ENCODE measurements at places on chromosomes 11 and 22. TPM values are rescaled to one million over a fixed set of nuclear protein-coding genes. Genes with fewer than 3 reads are reported as not detected.

- DNase-seq: no peak
These were observed 31.7 kb upstream of the ABCC8 start for GRCh38 chr11:17508306-17508705.

GRCh38 chr11:87298155-87298554, 260.4 kb downstream of the TMEM135 start:
- DNase-seq: no peak

- DNase-seq: no peak
These were observed 100.8 kb upstream of the SYT13 start for GRCh38 chr11:45386972-45387371.

- peak; percentile 78 for DNase-seq
These were observed 7.3 kb upstream of the NCF4 start for GRCh38 chr22:36853407-36854099.

Gene DMC1
- total RNA-seq: 1.3 TPM

DNA sequence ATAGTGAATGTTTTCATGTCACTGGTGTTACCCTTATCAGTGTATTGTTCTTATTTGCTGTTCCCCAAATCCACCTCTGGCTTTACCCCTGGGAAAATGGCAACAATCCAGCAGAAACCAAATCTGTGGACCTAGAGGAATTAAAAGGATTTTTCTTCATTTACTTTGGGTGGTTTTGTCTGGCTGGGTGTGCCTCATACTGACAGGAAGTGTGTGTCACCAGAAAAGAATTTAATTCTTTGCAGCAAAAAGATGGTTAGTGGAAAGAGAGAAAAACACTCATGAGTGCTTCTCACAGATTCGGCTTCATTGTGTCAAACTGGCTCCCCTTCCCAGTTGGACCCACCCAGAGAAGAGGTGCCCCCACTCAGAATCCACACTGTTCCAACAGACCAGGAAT, 38.9 kb downstream of the FZD4 start:
- DNase-seq: peak; percentile 53

DNA sequence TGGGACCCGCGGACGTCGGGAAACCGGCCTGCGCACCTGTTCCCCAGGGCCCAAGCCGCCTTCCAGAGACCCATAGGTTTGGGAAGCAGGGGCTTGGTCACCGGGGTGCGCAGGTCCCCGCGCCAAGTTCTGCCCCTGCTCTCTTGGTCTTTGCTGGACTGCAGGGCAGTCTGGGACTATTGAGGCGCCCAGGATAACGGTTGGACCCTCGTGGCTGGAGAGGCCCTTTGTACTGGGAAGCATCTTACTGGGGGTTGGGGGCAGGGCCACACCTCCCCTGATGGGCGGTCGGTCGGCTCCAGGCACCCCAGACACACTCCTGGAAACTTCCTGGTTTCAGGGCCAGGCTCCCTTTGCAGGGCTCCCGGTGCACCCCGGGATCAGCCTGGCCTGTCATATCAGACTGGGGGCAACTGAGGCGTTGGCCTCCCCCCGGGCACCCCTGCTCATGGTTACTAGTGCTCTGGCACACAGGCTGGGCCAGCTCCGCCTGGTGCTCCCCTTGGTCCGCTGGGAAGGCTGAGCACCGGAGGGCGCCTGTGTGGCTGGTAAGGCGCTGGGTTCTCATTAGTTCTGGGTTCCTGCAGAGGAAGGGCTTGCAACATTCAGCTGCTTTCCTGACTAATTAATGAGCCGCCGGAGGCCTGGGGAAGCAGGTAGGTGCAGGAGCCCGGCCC, 1250.5 kb downstream of the BRD1 start:
- no peak for DNase-seq

DNA sequence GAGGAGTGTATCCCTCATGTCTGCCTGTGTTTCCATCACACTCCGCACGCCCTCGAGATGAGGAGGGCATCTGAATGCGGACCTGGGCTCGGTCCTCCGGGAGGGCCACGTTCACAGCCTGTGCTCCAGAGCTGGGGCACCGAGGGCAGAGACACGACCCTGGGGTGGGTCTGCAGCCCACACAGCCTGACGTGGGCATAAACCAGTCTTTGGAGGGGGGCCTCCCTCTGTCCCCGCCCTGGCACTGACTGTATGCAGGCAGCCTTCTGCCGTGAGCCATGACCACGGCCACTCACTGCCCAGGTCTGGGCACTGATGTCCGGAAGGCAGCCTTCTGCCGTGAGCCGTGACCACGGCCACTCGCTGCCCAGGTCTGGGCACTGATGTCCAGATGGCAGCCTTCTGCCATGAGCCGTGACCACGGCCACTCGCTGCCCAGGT, 1425.1 kb downstream of the BRD1 start:
- DNase-seq: no peak

DNA sequence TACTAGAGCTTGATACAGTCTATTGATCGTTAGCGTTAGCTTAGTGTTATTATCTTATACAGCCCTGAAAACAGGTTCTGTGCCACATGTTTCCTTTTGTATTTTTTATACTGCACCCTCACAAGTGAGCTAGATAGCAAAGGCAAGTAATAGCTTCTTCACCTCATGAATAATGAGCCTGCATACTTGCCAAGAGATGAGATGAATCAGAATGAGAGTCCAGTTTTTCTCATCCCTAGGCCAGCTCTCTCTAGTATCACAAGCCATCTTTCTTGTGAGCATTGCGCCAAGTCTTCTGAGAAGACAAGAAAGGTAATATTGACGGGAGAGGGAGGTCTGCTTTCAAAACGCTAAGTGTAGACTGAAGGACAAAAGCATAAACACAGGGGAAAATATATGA, 8.7 kb upstream of the CARD18 start:
- DNase-seq: no peak

- peak; percentile 75 for DNase-seq
These were observed 14.4 kb upstream of the LRP5 start for GRCh38 chr11:68297812-68298658.

Gene SLC22A25
- total RNA-seq: not detected

GRCh38 chr11:64934682-64935358, 873 bp downstream of the GPHA2 start:
- DNase-seq: no peak

GRCh38 chr22:35349704-35350538, 31.0 kb upstream of the HMOX1 start:
- no peak for DNase-seq

DNA sequence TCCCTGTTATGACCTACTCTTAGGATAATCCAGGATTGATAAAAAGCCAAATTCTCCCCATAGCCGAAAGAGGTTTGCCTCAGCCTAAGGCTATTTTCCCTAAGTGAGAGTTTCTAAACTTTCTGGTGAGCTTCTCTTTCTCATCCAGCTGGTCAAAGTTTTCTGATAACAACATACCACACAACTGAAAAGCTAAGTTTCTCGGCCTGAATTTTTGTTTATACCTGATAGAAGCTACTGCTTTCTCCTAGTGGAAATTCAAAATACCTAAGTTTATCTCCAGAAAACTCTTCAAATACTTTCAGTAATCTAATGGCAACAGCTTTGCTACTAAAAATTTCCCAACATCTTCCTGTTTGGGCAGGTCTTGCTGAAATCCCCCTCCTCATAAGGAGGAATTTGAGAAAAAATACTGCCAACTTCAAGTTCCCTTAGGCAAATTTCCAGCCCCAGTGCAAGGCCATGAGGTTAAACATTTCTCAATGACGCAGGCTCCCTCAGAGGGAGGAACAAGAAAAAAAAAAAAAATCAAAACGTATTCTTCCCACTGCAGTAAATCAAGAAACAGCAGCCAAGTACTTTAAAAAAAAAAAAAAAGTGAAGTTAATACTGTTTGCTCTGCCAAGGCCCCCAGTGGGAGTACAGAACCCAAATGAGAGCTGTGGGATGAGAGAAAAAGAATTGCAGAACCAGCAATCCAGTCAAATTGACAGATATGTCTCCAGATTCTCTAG, 127.0 kb downstream of the MRTFA start:
- DNase-seq: no peak

Gene CD59
- 720 TPM for total RNA-seq

GRCh38 chr11:57230791-57231538, 6.1 kb downstream of the APLNR start:
- DNase-seq: no peak

DNA sequence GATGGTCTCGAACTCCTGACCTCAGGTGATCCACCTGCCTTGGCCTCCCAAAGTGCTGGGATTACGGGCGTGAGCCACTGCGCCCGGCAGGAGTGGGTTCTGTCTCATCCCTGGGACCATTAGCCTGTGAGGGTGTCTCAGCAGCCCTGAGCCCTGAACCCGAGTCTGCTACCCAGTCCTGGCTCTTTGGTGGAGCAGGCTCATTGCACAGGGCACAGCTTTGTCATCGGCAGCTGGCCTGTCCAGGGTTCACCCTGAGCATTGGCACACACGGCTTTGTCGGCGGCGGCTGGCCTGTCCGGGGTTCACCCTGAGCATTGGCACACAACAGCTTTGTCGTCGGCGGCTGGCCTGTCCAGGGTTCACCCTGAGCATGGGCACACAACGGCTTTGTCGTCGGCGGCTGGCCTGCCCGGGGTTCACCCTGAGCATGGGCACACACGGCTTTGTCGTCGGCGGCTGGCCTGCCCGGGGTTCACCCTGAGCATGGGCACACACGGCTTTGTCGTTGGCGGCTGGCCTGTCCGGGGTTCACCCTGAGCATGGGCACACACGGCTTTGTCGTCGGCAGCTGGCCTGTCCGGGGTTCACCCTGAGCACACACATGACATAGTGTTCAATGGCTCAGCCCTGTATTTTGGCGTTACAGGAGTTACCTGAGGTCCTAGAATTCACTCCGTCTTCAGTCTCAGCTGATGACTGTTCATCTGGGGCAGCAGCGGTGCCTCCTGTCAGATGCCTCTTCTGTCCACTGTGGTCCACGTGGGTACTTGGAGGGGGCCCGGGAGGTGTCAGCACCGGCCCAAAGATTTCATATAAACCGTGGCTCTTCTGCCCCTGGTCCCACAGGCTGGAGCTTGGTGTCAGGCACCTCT, 1082.5 kb downstream of the BRD1 start:
- DNase-seq: no peak

Gene RFPL2
- total RNA-seq: not detected

- no peak for DNase-seq
These were observed 56.9 kb downstream of the TNRC6B start for GRCh38 chr22:40234658-40235057.

- no peak for DNase-seq
These were observed 44.6 kb downstream of the C11orf91 start for GRCh38 chr11:33655842-33656600.

Gene LRRC10B
- 0.76 TPM for total RNA-seq

Gene OR52I2
- not detected for total RNA-seq

GRCh38 chr11:396948-397548, 3.0 kb downstream of the PKP3 start:
- peak; percentile 62 for DNase-seq

DNA sequence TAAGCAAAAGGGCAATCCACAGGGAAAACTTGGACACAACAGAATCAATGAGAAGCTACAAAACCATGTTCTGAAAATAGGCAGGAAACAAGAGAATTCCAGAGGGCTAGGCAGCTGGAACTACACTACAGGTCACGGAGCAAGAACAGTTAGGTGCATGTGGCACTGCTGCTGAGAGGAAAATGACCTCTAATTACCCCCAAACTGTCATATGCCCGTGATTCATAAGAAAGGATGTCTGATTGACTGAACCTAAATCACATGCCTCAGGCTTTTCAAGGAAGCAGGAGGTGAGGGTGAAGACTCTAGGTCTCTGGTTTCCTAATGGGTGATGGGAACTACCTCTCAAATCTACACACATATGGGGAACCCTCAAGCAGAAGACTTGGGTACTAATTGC, 17.9 kb upstream of the RRAS2 start:
- DNase-seq: no peak

DNA sequence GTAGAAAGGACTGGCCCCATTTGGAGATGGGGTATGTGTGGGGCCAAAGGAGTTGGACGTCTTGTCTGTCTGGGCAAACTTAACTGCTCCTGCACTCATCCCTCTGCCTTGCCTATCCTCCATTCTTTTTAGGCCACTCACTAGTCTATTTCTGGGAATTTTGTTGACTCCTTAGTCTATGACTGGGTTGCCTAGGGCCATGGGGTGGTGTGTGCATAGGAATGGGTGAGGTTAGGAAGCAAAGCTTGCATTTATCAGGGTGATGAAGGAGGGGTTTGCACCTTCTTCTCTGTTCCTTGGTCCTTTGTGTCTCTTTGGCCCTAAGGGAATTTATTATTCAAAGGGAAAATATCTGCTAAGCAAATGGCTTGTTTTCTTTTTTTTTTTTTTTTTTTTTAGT, 80.9 kb upstream of the OR9Q1 start:
- no peak for DNase-seq

Gene C22orf42
- not detected for total RNA-seq

Gene KLHL35
- not detected for total RNA-seq

DNA sequence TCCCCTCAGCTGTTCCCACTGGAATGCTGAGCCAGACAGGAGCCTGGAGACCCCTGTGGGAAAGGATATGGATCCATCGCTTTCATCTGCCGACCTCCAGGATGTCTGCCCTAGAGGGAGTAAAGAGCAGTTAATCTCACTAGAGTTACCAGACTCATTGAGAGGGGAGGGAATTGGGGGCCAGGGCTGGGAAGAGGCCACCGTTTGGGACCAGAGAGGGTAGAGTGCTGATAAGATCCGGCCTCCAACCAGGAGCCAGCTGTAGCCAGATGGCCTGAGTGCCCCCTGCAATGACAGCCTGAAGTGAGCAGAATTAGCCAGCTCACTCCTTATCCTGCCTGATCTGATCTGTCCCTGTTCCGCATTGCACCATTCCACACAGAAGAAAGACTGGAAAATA, 3.7 kb upstream of the APLNR start:
- no peak for DNase-seq

- no peak for DNase-seq
These were observed 13.2 kb upstream of the AIFM3 start for GRCh38 chr22:20953668-20954500.

Gene NTM
- total RNA-seq: 3.0 TPM

DNA sequence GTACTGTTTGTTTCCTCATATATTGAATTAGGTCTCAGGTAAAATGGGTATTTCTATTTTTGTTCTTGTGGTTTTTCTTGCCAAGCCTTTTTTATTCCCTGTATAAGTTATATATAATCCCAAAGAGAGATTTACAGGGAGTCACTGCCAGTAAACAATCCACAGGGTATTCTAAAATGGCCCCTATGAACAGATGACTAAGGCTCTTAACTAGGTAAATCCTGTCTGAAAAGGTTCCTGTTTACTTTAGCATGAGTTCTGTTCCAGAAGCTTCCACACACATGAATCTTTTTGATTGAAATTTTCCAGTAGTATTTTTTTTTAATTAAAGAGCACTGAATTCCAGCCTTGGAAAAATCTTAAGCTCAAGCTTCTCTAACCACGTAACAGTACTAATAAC, 552.8 kb upstream of the CCDC179 start:
- no peak for DNase-seq

- peak; percentile 78 for DNase-seq
These were observed 46.4 kb downstream of the EIF3F start for GRCh38 chr11:8033305-8034105.
